Stimulated activated CD4-positive, alpha-beta T cell treated with anti-CD3 and anti-CD28 coated beads, Interleukin-2, amount 100 ng/mL, for 4 hours (primary cell): ENCODE measurements at places on chromosomes 6 and 20.
A peak's percentile ranks its signal among the peaks of the same experiment; 100 is the strongest.

DNA sequence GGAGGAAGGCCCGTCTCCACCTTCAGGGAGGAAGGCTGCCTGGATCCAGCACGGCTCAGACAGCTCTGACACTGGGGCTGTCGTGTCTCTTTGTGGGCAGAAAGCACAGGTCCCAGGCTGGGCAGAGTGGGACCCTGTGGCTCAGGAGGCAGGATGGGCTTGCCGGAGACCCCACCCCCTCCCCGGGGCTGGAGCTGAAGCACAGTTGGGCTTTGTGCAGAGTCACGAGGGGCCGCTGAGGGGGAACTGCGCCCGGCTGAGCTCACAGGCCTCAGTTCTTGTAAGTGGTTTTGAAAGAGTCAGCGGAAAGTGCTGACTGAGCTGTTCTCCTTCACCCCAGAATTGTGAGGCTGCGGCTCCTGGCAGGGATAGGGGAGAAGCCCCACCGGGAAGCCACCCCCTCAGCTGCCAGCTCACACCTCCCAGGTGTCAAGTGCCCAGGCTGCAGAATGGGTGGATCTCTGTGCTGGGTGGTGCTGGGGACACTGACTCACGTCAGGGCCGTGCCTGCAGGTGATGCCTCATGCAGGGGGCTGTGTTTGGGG, 145.5 kb upstream of the RNF24 start:
- peak; percentile 19 for DNase-seq

DNA sequence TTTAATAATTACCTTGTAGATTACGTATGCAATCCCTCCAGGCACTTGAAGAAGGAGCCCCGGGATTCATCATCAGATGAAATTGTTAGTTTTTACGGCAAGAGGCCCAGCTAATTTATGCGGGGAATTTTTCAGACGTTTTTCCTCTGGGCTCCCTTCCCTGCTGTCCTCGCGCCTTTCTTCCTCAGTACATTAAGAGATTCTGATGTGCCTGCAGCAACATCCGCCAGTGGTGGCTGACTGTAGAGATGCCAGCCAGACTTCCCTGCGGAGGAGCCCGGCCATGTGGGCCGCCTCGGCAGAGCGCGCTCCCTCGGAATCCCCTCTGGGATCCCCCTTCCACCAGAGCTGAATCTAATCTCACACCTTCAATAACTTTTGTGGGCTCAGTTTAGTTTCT, 46.4 kb upstream of the POU3F2 start:
- DNase-seq: no peak

DNA sequence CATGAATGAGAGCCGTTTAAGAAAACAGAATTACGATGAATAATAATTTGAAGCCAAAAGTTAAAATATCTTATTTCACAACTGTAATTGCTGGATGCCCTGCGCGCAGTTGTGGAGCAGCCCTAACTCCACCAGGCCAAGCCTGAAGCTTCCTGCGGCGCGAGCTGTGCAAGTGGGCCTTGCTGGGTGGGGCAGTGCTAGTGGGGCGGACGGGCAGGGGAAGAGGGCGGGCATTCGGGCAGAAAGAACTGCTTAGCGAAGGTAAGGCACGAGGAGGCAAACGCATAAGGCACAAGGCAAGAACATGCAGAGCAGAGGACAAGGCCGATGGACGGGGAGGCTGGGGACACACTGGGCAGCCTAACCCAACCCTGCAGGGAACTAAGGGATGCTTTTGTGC, 2.3 kb downstream of the HLA-DQB2 start:
- no peak for DNase-seq

- DNase-seq: no peak
Observed at GRCh38 chr6:110938171-110938570, 20.3 kb upstream of the GTF3C6 start.

DNA sequence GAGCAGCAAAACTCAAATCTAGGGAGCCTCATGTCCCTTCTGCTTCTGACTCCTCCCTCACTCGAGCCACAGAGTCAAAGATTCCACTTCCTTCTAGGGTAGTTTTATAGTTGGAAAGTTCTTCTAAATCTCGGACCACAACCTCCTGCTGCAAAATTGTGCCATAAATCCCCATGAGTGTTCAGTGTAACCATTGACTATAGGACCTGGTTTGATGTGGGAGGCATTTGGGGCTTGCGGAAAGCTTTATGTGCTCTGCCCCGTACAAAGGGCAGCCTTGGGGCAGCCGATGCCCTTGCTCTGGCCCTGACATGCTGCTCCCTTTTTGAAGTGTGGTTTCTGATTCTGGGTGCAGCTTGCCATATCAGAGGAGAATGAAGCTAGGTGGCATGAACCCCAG, 43.6 kb upstream of the IER3 start:
- no peak for DNase-seq

DNA sequence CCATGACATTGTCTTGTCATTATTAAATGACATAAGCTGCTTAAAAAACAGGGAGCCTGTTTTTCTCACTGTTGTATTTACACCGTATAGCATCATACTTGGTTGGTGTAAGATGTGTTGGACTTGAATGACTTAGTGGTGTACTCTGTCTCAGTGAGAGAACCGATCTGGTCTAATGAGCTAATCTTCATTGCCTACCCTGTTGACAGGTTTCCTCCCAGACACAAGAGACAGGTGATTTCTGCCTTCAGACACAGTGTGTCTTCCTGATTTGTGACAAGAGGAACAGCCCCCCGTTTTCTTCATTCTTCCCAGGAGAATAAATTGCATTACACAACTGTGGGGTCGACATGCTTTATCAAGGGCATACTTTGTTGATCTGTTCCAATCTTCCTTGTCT, 137.2 kb upstream of the ID4 start:
- no peak for DNase-seq

DNA sequence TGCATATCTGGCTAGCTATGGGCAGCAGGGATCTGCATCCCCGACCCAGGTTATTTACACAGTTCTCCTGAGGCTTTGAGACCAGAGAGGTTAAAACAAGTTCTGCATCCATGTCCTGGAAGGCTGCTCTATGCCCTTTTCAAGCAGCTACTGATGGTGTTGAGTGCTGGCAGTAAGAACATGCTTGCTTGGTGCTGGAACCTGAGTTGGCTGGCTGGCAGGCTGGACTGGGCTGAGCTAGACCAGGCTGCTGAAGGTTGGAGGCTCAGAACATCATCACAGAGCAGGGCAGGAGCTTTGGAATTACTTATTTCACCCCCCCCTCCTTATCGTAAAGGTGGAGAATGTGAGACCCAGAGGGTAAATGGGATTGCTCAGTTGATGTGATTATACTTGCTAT, 16.9 kb upstream of the LRFN2 start:
- DNase-seq: no peak

- DNase-seq: no peak
Observed at GRCh38 chr20:31542201-31542842, 28.1 kb downstream of the HM13 start.

DNA sequence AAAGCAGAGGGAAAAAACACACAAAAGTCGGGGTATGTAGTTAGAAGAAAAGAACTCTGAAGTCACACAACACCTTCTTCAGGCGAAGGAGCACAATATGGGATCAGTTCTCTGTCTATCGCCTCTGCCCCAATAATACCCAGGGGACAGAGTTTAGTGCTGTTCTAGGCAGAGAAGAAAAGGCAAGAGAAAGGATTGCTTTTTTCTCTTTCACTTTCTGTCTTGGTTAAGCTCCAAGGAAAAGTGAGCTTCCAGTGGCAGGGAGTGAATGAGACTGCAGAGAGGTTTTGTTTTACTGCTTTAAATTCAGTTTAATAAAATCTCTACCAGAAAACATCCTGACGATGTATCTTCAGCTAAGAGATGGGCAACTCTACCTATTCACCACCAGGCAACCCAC, 86.6 kb upstream of the STXBP5 start:
- no peak for DNase-seq
